ENCODE measurements at places on chromosomes 1 and 21.

GRCh38 chr1:200980873-200981272 is 42.6 kb downstream of the KIF21B start:
- DNase-seq = no peak

DNA sequence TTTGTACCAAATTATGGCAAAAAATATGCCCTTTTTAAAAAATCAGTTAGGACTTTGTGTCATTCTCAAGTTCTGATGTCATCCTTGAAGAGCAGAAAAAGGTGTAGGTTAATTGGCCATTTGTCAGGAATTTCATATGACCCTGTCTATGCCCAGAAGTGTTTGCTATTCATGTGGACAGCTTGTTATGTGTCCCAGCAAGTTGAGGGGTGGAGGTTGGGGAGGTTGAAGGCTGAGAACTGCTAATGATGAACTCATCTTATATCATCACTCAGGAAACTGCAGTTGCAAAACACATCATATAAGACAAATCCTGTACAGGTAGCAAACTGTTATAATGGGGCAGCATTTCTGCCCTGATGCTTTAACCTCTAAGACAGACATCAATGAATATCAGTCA is 106.5 kb downstream of the PHTF1 start:
- no peak for DNase-seq

GRCh38 chr21:33234635-33235520 is 5.1 kb downstream of the IFNAR2 start:
- DNase-seq = no peak

GRCh38 chr1:107450899-107451664 is 310.2 kb downstream of the NTNG1 start:
- DNase-seq = no peak

GRCh38 chr1:48245106-48245505 is 22.6 kb downstream of the SLC5A9 start:
- DNase-seq = peak; percentile 96

DNA sequence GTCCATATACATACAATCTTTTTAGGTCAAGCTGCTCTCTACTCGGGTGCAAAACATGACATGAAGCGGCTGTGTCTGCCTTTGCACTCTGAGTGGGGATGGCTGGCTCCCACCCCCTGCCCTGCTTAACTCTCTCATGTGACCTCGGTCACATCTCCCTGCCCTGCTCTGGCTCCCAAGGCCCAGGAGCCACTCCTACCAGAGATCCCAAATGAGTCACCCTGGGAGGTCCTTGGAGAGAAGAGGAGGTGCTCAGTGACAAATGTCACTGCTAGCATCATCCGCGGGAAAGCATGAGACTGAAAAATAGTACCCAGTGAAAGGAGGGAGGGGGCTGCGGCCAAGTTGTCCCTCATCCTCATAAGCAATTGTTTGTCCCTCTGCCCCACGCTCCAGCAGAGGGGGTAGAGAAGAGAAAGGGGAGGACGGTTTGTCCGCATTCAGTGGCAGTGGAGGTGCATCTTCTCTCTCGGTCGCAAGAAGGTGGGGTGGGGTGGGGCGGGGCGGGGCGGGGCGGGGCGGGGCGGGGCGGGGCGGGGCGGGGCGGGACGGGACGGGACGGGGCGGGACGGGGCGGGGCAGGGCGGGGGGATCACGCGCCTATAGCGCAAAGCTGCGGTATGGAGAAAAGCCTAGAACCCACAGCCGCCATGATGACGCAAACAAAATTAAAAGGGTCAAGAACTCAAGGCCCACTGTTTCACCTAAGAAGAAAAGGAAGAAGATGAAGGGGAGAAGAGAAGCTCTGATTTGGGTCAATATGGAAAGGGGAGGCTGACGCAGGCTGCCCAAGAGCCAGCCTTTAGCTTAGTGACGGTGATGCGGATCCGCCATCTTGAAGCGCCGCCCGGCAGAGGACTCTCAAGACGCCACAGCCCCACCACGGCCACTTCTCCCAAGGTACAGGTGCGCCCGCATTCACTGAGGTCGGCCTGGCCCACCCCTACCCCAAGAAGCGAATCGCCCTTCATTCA is 66.2 kb downstream of the CD46 start:
- no peak for DNase-seq

DNA sequence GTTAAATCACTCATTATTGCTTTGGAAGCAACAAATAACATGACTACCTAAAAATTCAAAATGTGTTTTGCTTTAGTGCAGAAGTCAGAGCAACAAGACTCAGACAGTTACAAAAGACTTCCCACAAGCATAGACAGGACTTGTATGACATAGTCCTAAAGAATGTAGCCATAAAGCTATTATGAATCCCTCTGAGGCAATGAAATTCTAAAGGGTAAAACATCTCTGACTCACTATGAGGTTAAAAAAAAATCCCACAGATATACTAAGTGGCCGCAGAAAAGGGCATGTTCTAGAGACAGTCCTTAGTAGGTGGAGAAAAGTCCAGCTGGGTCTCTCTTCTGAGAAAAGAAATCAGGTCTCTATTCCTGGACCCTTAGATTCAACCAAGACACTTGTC is 4.9 kb downstream of the PRKAB2 start:
- no peak for DNase-seq

DNA sequence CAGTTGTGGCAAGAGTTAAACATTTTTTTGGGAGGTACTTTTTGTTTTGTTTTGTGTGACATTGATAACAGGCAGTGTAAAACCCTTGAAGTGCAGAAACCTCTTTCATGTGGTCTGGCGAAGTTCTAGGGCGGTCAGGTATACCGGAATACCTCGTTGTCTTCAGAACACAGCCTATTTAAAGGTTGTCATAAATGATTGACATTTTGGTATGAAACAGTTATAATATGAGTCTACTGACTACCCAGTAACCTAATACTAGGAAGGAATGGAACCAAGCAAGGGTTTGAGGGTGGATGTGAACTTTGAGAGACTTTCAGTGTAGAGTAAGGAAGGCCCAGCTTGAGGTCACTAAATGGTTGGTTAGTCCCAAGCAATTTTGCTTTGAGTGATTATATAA is 40.5 kb downstream of the PATJ start:
- no peak for DNase-seq

All from AML-193 (cell line).